Caco-2 (cell line): ENCODE measurements at places on chromosomes 3 and 15.

DNA sequence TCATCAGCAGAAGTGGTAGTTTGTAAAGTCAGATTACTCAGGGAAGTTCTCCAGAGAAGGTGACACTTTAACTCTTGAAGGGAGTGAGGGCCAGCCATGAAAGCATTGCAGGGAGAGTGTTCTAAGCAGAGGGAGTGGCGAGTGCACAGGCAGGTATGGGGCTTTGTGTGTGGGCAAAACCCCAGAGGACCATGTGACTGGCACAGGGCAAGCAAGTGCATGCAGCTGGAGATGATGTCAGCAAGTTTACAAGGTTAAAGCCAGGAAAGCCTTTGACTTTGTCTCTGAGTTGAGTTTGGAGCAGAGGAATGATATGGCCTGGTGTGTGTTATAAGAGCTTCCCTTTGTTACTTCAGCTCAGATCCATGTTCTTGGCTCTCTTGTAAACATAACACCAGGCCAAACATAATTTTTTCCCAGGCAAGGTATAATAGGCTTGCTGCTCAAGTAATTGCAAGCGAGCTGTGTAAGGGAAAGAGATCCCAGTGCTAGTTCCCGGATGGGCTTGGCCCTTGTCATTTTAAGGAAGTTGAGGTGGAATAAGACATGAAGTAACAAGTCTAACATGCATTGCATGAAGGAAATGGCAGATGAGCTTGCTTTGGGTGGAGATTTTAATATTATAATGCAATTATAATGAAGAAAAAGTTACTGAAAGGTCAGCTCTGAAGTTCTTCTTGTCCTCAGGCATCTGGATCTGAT lies 341.1 kb upstream of the LRRC3B start:
- no peaks in the 10 kb centered on the region for H3K4me1 ChIP-seq
- H3K36me3 ChIP-seq: no peaks in the 10 kb centered on the region
- H3K4me3 ChIP-seq: no peak overlapping the region
- no peak overlapping the region for H3K27ac ChIP-seq
- DNase-seq: no peak
- no peaks in the 10 kb centered on the region for H3K27me3 ChIP-seq

DNA sequence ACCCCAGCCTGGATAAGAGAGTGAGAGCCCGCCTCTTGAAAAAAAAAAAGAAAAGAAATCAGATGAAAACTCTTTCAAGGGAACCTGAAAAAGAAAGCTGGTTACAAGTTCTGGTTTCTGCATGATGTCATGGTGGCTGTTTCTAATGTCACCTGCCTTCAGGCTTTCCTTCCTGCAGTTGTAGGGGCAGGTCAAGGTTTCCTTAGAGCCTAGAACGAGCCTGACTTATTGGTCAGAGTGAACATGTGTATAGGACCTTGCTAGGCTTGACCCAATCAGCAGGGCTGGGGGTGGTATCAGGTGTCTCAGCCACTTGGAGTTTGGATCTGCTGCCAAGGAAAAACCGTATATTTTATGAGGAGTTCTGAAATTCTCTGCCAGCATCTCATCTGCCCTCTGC lies 3.8 kb downstream of the IVD start:
- H3K36me3 ChIP-seq: peaks cover 2% of the 10 kb centered on the region
- H3K4me3 ChIP-seq: no peak overlapping the region
- no peaks in the 10 kb centered on the region for H3K27me3 ChIP-seq
- DNase-seq: no peak
- no peak overlapping the region for H3K27ac ChIP-seq

DNA sequence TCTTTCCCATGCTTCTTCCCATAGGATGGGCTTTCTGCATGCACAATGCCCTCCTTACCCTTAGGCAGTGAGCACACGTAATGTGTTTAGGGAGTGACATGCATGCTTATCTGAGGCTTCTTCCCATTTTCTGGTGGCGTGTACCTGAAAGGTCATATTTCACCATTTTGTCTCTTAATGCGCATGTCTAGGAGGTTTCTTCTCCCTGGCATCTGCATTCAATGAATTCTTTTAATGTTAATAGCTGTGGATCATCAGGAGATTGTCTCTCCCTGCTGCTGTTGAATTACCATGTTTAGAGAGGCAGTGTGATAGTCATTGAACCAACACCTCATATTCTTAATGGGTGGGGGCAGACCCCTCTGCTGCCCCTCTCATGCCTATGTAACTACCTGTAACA lies 205.6 kb upstream of the SGO1 start:
- H3K36me3 ChIP-seq: no peaks in the 10 kb centered on the region
- DNase-seq: no peak
- H3K27me3 ChIP-seq: no peaks in the 10 kb centered on the region
- no peak overlapping the region for H3K27ac ChIP-seq

GRCh38 chr15:36911322-36911944 lies 188.9 kb downstream of the MEIS2 start:
- H3K27me3 ChIP-seq: no peaks in the 10 kb centered on the region
- peak; percentile 64 for DNase-seq
- peaks cover 60% of the 10 kb centered on the region for H3K4me1 ChIP-seq
- H3K36me3 ChIP-seq: no peaks in the 10 kb centered on the region
- H3K27ac ChIP-seq: peak overlapping the region; percentile 65
- H3K4me3 ChIP-seq: no peak overlapping the region

DNA sequence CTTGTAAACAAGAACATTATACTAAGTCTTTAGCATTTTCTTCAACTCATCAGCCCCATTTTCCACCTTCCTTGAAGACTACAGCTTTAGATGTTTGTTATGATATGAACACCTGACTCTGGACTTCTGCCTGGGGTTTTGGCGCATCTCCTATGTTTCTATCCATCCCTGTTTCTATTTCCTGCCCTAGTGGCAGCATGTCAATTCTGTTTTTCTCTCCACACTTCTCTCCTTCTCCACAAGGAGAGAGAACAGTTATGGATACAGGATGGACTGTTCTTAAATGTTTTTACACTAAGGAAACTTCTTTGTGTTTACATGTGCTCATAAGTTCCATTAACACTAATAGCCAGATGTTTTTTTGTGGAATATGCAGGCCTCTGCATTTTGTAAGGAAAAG lies 423.3 kb upstream of the IL12A start:
- no peak overlapping the region for H3K4me3 ChIP-seq
- H3K27ac ChIP-seq: no peak overlapping the region
- H3K36me3 ChIP-seq: no peaks in the 10 kb centered on the region

GRCh38 chr3:170055209-170055608 lies 17.4 kb downstream of the GPR160 start:
- DNase-seq: no peak
- H3K27me3 ChIP-seq: no peaks in the 10 kb centered on the region
- no peak overlapping the region for H3K27ac ChIP-seq
- no peak overlapping the region for H3K4me3 ChIP-seq
- H3K4me1 ChIP-seq: no peaks in the 10 kb centered on the region

- H3K27ac ChIP-seq: peak overlapping the region; percentile 66
- no peak overlapping the region for H3K4me3 ChIP-seq
- peaks cover 54% of the 10 kb centered on the region for H3K4me1 ChIP-seq
- H3K36me3 ChIP-seq: no peaks in the 10 kb centered on the region
- no peaks in the 10 kb centered on the region for H3K27me3 ChIP-seq
- DNase-seq: peak; percentile 37
These were observed 94.1 kb upstream of the PRICKLE2 start for GRCh38 chr3:64319391-64319790.

DNA sequence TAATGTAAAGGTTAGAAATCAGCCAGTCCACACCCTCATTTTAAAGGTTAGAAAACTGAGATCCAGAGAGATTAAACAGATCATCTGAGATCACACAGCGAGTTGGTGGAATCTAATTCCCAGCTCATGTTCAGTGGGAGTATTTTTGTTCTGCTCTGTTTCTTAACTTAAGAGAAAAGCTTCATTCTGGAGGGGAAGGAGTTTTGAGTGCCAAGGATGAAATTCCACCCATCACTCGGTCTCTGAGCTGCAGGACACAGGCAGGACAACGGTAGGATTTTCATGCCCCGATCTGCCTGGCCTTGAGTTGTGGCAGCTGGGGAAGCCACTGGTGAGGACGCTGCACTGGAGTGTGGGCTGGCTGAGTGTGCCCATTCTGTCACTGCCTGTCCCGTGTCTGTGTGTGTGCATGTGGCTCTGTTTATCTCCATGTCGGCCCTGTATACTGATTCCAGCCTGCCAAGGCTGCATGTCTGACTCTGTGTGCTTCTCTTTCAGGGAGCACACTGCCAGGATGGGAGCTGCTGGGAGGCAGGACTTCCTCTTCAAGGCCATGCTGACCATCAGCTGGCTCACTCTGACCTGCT lies 94.3 kb downstream of the CEMIP start:
- no peak overlapping the region for H3K27ac ChIP-seq
- no peak for DNase-seq
- H3K4me1 ChIP-seq: no peaks in the 10 kb centered on the region
- no peaks in the 10 kb centered on the region for H3K36me3 ChIP-seq
- H3K27me3 ChIP-seq: no peaks in the 10 kb centered on the region
